Lower leg skin (tissue), 4 donors: ENCODE measurements at places on chromosomes 5 and 9. TPM values are rescaled to one million over a fixed set of nuclear protein-coding genes. Genes with fewer than 3 reads are reported as not detected.
A peak's percentile ranks its signal among the peaks of the same experiment; 100 is the strongest.

FCN2 gene
- total RNA-seq = 0.29 TPM

DNA sequence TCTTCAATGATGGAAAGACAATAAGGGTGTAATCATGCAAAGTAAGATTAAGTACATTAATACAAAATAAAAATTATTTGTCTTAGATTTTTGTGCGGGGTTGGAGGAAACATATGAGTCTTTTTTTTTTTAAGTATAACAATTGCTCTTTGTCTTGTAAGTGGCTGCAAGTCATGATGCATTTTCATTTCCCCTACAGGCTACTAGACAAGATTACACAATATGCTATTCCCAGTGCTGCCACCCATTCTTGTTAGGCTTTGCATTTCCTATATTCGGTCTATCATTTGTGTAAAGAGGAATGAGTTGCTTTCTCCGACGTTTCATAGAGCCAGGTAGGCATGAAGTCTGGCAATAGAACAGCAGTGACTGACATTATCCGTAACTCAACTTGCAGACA, 294.2 kb upstream of the CYLC2 start:
- DNase-seq = no peak

DNA sequence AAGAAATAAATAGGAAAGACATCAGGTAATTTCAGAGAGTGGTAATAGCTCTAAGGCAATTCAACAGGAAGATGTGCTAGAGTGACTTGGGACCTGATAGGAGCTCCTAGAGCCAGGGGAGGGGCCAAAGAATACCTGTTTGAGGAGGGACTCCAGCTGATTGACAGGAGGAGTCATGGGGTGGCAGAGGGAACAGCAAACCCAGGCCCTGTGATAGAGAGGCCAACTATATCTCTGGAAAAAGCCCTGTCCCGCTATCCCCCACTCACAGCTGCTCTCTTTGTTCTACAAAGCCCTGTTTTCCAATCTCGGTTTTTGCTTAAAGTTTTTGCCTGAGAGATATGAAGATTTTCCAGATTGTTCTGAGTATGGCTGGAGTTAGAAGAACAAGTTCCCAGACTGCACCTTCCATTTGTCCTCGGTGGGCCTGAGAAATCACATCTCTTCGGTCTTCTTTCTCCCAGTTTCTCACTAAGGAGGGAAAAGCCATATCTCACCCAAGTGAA, 9.0 kb upstream of the NSD1 start:
- no peak for DNase-seq

GRCh38 chr5:151721087-151721646, 34.5 kb upstream of the SPARC start:
- DNase-seq = no peak

DNA sequence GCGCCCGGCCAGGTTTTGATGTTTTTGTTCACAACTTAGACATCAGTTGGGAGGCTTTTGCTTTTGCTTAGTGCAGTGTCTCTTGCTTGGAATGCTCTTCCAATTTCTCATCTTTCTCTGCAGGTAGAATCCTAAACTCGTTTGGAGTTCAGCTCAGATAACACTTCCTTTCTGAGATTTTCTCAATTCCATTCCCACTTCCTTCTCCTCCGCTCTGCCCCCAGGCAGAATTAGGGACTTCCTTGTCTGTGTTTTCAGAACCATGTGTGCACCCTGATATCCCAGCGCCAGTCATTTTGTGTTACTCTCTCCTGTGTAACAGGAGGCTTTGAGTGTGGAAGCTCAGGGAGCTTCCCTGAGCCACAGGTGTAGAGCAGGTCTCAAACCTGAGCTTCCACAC, 171.0 kb downstream of the INSYN2B start:
- DNase-seq = no peak

GRCh38 chr5:14223372-14223771, 80.2 kb downstream of the TRIO start:
- no peak for DNase-seq

IL4 gene
- total RNA-seq = not detected

DNA sequence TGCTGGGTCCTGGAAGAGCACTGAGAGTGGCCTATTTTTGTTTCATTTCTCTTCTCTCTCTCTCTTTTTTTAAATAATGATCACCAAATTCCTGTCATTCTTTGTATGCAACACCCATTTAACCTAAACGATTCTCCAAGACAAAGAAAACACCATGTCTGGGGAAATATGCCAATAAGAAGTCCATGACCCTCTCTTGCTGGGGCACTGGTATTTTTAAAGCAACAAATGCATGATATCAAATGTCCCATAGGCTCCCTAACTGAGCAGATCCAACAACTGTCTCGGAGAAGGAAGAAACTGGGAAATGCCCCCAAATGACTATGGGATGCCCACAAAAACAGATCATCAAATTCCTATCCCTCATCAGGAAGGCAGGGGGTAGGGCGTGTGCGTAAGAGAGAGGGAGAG, 567.4 kb downstream of the CCDC171 start:
- DNase-seq = no peak

- no peak for DNase-seq
Observed at GRCh38 chr9:85053206-85053786, 383.8 kb downstream of the NTRK2 start.

- no peak for DNase-seq
Observed at GRCh38 chr9:27785714-27786100, 212.4 kb upstream of the C9orf72 start.

- no peak for DNase-seq
Observed at GRCh38 chr9:88950341-88951154, 40.7 kb upstream of the S1PR3 start.

- DNase-seq = no peak
Observed at GRCh38 chr9:112334432-112334841, 1.0 kb upstream of the PTBP3 start.

NMUR2 gene
- total RNA-seq = not detected

CTSV gene
- 49.1 TPM for total RNA-seq

GRCh38 chr5:9922719-9923118, 292.6 kb upstream of the TAS2R1 start:
- DNase-seq = no peak

DNA sequence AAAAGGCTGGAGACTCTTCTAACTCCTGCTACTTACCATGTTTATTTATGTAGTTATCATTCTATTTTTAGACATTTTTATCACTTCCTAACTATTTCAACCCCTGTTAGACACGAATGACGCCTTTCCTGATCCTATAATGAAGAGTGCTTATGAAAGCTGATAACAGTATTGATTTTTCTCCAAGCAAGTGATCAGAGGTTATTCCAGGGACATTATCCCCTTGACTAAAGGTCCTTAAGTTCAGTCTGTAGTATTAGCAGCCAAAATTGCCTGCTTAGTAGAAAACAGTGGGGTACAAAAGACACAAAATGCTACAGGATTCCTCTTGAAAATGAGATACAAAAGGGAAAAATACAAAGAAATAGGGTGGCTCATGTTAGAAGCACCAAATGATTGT, 235.6 kb downstream of the DNAH5 start:
- no peak for DNase-seq

PDGFRB gene
- total RNA-seq = 35.7 TPM

FGFR4 gene
- total RNA-seq = 1.8 TPM

DNA sequence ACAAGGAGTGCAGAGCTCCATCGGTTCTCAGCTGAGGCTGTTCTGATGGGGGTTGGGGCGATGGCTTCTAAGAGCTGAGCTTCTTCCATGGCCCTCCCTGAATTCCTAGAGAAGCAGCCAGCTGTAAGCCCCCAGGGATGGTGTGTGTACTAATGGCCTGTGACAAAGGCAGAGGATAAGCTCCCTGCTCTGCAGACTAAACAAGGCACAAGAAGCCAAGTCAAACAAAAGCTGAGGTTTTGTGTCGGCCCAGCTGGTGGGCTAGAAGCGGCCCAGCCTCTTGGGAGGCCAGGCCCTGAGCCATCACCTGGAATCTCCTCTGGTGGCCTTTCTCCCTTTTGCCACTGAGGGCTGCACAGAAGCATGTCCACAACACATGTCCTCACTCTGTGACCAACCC, 75.0 kb upstream of the XPA start:
- no peak for DNase-seq

DNA sequence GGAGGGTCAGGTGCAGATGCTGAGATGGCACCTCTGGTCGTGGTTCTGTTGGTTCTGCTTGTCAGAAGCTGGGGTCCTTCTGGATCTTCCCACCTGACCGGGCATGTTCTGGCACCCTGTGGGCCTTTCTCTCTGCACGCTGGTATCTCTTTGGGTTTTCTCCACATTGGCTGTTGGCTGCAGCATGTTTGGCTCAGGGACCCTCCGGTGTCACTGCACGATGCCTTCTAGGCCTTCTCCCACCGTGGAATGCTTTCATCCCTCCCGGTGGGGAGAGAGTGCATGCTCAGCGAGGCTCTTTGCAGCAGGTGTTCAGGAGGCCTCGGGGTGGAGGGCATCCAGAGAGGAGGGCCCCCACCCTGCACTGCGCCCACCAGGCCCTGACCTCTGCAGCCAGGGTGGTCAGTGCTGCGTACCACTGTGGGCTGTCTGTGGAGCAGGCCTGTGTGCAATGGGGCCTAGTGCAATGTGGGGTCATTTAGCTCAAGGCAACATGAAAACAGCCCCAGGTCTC, 119.4 kb downstream of the WNK2 start:
- DNase-seq = no peak

UBE2D2 gene
- 80.0 TPM for total RNA-seq

DNA sequence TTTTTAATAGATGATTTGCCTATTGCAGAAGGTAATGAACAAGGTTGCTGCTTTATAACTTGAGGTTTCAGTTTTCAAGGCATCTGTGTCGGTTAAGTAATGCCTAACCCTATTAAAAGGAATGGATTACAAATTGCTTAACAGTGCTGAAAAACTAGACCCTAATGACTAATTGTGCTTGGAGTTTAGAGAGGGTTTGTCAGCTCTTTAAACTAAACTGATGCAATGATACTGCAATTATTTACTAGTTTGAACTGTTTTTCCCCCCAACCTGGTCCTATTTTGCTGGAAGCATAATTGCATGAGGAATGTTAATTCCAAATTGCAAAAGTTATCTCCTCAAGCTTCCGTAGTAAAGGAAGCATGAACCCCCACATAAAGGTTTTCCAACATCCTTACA, 39.3 kb upstream of the TLX3 start:
- DNase-seq = no peak

DNA sequence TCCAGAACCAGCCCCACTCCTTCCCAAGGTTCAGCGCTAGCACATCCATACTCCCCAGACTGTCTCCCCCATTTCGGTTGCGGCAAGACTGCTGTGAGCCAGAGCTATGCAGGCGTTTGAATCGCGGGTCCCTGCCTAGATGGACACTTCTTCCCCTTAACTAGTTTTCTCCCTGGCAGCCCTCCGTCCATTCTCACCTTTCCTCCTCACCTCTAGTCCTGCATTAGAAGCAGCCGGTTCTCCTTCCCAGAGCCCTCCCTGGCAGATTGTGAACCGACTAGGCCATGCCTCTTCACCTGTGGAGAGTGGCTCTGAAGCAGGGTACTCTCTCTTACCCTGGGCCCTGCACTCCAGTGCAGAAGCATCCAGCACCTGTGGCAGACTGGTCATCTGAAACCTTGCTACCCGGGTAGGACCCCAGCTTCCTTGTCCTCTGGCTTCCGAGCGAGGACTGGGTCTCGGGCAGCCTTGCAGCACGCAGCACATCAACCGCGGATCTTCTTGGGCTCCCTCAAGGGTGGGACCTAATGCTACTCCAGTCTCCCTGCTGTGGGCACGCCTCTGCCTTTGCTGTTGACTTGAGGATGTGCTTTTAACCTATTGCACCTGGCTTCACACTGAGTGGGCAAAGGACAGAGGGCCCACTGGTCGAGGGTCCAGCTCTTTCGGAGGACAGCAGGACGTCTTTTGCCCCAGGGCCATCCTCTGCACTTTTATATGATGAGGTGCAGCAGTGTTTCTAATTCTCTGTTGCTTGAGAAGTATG, 183.6 kb downstream of the AOPEP start:
- DNase-seq = peak; percentile 10

SPATA31A1 gene
- total RNA-seq = not detected

GRCh38 chr5:85717203-85717563, 900.6 kb upstream of the COX7C start:
- DNase-seq = no peak

GZMA gene
- total RNA-seq = not detected

- no peak for DNase-seq
Observed at GRCh38 chr9:18834740-18835361, 198.2 kb downstream of the SAXO1 start.

DNA sequence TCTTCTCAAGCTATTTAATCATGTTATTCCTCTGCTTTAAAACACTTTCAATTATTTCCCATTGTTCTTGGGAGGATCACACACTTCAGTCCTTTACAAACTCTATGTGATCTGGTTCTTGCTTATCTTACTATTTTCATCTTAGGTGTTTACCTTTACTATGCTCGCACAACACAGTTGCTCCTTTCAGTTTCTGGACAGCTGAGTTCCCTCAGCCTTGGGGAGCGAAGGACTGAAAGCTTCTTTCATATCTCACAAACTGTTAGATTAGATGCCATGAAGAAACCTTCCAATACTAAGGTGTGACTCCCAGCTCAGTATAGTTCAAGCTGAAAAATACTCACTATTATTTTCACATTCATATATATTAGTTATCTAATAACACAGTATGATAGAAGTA, 117.9 kb downstream of the CDC42SE2 start:
- no peak for DNase-seq

GRCh38 chr9:129465834-129466535, 154.9 kb downstream of the C9orf50 start:
- no peak for DNase-seq

DNA sequence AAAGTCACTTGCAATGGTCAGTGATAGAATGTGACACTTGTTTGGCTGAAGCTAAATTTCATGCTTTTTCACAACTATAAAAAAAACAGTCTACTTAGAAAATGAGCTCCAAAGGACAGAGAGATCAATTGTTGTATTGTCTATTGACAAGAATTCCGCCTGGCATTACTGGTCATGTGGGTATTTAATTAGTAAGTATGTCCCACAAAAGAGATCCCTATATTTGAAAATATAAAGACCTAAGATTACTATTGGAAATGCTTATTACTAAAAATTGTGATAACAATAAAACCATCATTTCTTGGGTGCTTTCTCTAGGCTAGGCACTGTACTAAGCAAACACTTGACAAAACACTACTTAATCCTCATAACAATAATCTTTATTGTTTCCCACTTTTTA, 745.2 kb upstream of the C9orf72 start:
- no peak for DNase-seq

SLC2A8 gene
- total RNA-seq = 22.8 TPM

NDST1 gene
- 127 TPM for total RNA-seq

CCL19 gene
- total RNA-seq = 3.6 TPM

GRCh38 chr9:107484117-107484723, 5.3 kb downstream of the KLF4 start:
- DNase-seq = peak; percentile 31

GRCh38 chr9:108813951-108814601, 41.7 kb downstream of the ACTL7B start:
- no peak for DNase-seq

STC2 gene
- 29.1 TPM for total RNA-seq

DNA sequence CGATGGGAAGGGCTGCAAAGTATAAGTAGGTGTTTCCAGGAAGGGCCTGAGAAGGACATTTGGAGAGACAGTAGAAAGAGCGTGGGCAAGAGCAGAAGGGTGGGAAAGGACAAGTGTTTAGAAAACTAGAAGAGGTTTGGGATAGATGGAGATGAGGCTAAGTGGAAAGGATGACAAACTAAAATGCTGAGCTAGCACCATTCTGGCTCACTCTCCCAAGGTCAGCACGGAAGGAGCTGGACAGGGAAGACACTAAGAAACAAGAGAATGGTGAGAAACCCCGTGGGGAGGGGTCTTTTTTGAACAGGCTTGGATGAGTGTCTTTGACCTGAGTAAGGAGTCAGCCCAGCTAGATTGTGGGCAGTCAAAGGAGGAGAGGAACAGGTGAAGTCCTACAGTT, 286.0 kb downstream of the CDK5RAP2 start:
- no peak for DNase-seq

SYK gene
- 26.2 TPM for total RNA-seq
